Daoy (cell line): ENCODE measurements at places on chromosomes 2 and 18.

- peak; percentile 83 for DNase-seq
These were observed 53.4 kb downstream of the ADI1 start for GRCh38 chr2:3465844-3466481.

GRCh38 chr2:40859617-40860016 lies 407.7 kb upstream of the SLC8A1 start:
- DNase-seq = no peak

DNA sequence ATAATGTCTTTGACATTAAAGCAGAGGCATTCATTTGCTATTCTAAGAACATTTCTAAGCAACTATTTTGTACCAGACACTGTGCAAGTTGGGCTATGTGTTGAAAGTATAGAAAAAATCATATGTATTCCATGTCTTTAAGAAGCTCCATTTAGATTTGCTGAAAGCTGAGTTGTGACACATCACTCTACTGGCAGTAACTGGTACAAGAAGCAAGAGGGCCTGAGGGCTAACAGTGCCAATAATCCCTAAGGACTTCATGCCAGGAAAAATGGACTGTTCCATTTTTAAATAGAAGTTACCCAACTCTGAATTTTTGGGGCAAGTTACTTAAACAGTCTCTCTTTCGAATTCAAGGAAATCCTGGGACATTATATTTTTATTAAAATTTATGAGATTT lies 178.7 kb downstream of the SRBD1 start:
- DNase-seq = no peak

DNA sequence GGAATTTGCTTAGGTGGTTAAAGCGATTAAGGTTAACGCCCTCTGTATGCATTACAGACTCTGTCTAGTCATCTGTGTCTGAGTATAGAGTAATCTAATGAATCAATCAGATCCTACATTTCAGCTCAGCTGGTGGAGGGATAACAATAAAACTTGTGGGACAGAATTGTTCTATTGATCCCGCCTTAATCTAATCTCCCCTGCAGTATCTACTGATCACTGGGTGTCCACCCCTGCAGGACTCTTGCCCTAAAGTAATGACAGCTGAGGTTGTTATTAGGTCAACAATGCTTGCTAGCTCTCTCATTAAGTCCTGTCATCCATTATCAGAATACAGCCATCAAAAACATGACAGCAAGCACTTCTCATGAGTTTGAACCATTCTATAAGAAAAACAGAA lies 462.6 kb upstream of the TMEFF2 start:
- DNase-seq = no peak

GRCh38 chr2:29688429-29688828 lies 233.0 kb downstream of the ALK start:
- no peak for DNase-seq

DNA sequence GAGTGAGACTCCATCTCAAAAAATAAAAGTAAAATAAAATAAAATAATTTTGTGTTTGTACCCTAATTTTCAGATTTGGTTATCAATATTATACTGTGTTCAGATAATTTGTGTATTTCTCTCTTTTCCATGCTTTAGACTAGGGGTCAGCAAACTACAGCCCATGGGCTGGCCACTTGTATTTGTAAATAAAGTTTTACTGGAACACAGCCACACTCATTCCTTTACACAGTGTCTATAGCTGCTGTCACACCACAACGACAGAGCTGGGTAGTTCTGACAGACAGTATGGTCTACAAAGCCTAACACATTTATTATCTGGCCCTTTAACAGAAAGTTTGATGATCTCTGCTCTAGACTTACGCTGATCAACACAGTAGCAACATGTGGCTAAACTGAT lies 43.8 kb downstream of the SNORC start:
- DNase-seq = no peak
